Activated gamma-delta T cell treated with Interleukin-2 at 50 U/mL for 16 hours (primary cell): ENCODE measurements at places on chromosomes 1 and 21.

- DNase-seq, result no peak
These were observed 33.4 kb upstream of the RNPC3 start for GRCh38 chr1:103492003-103492625.

GRCh38 chr1:110542725-110543124 lies 23.8 kb upstream of the KCNA10 start:
- DNase-seq, result no peak

- DNase-seq, result no peak
These were observed 130.0 kb downstream of the HS2ST1 start for GRCh38 chr1:87044424-87044823.

DNA sequence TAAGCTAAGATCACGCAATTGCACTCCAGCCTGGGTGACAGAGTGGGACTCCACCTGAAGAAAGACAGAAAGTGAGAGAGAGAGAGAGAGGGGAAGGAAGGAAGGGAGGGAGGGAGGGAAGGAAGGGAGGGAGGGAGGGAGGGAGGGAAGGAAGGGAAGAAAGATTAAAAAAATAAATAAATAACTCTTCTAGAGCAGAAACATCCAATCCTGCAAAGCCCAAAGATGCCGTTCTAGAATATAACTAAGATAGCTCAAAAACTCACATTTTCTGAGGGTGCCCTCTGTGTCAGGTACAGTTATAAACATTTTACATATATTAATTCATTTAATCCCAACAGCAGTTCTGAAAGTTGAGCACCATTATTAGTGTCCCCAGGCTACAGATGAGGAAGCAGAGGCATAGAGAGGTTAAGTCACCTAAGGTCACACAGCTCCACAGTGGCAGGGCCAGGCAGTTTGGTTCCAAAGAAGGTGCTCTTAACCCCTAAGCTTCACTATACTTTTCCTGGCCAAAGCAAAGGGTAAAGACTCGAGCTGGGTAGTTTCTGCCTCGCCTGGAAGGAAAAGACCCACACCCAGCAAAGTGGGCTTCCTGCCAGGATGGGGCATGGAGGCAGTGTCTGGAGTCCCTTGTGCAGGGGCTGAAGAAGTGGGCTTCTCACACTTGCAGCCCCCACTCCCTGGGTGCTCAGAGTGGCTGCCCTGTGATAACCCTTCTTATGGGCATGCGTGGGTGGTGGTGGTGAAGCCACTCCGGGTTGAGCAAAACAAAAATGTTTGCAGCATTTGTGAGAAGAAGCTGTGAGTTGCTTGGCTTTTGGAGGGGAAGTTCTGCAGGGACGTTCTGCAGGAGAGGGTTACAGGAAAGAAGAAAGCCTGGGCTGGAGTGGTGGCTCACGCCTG lies 7.9 kb upstream of the PIK3CD start:
- DNase-seq, result no peak

DNA sequence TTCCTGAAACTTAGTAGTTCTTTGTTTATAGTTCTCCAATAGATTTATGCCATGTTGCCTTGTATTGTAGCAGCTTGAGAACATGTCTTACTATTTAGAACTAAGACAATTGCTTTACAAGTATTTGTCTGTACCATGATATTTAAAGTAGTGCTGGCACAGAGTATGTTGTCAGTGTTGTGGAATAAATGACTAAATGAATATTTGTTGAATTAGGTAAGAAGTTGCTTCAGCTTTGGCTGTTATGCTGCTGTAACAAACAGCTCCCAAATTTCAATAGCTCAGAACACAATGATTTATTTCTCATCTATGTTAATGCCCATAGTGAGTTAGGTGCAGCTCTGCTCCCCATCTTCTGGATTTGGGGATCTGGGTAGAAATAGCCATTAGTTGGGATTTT lies 90.2 kb upstream of the VCAM1 start:
- no peak for DNase-seq

- DNase-seq, result no peak
These were observed 296.3 kb downstream of the PRDM2 start for GRCh38 chr1:13996334-13996733.

- DNase-seq, result no peak
These were observed 43.1 kb downstream of the RASSF5 start for GRCh38 chr1:206550446-206550845.

- DNase-seq, result no peak
These were observed 25.6 kb upstream of the ST6GALNAC3 start for GRCh38 chr1:76048926-76049325.

DNA sequence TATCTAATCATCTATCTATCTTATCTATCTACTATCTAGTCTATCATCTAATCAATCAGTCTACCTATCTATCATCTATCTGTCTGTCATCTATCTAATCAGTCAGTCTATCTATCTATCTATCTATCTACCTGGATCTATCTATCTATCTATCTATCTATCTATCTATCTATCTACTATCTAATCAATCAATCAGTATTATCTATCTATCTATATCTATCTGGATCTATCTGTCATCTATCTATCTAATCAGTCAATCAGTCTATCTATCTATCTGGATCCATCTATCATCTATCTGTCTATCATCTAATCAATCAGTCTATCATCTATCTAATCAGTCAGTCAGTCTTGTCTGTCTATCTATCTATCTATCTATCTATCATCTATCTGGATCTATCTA lies 26.9 kb upstream of the C1orf174 start:
- no peak for DNase-seq

DNA sequence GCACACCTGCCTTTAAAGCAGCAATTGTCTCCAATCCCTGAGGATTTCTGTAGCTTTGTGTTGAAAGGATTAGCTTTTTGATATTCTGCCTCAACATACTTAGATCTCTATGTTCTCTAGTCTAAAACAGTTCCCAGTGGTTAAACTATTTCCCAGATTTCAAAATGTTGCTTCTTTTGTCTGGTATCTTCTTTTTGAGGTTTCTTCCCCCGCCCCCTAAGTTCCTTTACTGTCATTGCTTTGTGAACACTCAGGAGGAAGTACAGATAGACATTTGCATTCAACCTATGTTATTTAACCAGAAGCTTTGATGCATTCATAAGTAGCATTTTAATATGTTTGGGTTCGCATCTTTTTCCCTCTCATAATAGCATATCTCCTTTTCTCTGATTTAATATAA lies 33.5 kb downstream of the CYYR1 start:
- DNase-seq, result no peak

DNA sequence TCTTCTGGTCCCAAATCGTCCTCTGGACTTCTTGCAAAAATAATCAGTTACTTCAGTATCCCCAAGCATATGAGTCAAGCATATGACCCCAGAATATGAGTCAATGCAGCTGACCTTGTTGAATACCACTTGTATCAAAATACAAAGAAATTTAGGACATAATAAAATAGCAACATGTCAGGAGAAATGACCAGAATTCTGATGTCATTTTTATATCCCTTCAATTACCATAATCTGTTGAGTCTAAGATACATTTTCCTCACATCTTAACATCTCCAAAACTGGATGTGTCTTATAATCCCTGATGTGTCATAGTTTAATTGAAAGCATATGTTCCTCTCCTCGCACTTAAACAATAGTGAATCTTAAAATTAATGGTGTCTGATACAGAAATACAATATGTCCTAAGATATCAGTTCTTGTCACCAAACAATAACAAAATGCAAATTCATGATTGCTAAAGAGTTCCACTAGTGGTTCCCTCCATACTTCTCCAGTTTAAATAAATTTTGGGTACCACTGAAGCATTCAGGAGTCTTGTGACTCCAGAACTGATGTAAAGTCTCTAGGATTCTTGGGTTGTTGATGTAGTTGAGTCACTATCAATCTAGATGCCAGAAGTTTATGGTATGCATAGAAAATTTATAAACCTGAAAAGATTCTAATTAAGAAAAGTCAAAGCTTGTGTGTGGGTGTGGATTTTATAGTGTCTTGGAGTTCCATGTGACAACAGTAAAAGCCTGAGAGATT lies 41.8 kb downstream of the KIFAP3 start:
- DNase-seq, result no peak

- DNase-seq, result no peak
These were observed 180.7 kb downstream of the ZC3H11B start for GRCh38 chr1:219432191-219432606.

DNA sequence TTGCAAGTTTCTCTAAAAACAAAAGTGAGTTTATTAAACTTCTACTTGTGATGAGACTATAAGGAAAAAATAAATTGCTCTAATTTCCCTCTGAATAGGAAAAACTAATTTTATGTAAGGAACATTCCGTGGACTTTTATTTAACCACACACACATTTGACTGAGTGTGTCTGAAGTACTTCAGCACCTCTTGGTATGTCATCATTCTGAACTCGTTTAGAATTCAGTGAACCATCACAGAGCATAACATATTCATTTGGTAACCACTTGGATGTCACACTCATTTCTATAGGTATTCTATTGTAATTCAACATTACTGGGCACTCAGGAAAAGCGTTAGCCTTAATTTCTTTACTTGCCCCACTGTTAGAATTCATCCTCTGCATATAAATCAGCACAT lies 79.1 kb downstream of the RGS21 start:
- DNase-seq, result no peak

GRCh38 chr1:152941037-152941711 lies 5.8 kb upstream of the SPRR5 start:
- DNase-seq, result no peak

DNA sequence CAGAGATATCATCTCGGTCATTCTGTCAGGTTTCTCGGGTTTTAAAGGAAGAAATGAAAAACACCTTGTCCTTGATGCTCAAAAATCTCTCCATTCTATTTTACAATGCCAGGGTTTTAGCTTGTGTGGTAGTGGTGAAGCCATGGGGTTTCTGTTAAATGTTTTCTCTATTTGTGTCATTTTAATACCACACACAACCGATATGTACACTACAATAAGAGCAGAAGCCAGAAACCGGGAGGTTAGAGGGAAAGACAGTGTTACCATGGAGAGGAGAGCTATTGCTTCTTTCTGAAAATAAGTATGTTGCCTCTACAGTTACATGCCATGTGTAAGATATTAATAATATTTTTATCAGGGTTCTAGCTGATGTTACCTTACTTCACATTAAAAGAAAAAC lies 2.8 kb downstream of the SLC35D1 start:
- DNase-seq, result no peak

DNA sequence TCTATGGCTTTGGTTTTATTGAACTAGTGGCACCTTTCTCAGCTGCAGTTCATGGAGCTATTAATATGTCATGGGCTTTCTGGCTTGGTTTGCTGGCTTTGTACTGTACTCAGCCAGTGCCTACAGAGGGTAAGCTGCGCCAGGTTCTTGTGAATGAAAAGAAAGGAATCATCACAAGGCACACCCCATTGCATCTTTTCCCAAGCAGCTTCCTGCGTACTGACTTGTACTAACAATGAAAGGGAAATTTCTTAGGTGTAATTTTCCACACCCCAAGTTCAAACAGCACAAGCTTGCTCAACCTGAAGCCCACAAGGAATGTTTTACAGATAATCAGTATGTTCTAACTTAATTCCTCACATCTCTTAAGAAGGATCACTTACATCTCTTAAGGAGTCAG lies 78.0 kb upstream of the TNFSF18 start:
- no peak for DNase-seq

GRCh38 chr1:66606362-66607065 lies 72.6 kb downstream of the SGIP1 start:
- DNase-seq, result no peak

GRCh38 chr21:35197992-35198431 lies 148.9 kb upstream of the RUNX1 start:
- no peak for DNase-seq

- DNase-seq, result no peak
These were observed 388.0 kb downstream of the PLPP3 start for GRCh38 chr1:56191369-56191768.

DNA sequence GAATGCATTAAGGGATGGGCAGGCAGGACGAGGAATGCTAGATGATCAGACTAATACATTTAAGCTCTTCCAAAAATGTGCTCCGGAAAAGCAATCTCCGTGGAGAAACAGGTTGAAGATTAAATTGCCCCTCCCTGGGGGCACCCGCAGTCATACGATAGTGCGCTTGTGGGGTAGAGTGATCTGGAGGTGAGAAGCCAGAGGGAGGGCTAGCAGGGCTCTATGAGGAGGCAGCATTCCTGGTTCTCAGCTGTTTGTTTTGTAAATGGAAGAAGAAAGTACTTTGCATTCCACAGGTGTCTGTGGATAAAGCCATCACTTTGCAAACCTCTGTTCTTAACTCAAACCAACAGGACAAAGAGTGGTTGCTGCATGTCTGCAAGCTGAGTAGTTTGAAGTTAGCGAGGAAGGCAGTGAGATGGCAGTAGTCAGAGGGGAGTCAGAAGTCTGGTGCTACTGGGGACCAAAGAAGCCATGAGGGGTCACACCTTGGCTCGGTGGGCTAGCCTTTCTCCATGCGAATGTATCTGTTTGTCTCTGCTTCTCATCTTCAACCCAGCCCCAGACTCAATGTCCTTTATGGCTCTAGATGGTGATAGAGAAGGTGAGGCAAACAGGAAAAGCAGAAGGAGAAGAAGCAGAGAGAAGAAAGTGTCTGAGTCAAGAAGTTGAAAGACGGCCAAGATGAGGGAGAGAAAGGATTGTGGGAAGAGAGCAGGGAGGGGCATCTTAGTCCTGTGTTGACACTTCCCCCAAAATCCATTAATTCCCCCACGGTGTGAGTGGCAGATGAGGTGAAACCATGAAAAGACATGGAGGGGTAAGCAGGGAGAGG lies 65.2 kb upstream of the GJA8 start:
- no peak for DNase-seq

GRCh38 chr1:147078606-147079399 lies 93.5 kb downstream of the PRKAB2 start:
- no peak for DNase-seq
